EL (cell line): ENCODE measurements at places on chromosomes 3 and 15.

DNA sequence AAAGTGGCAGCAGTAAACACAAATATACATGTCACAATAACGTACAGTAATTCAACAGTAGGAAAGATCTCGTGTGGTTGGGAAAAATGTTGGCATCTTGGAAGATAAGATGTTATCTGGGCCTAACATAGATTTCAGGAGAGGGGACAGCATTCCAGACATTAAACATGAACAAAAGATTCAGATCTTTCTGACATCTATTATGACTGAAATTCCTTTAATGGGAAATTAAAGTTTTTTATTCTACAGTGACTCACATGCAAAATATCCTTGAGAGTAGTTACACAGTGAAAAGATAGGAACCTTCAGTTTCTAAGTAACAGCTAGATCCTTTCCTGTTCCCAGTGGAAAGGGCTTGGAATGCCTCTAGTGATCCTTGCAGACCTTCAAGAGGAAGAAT, 9.2 kb downstream of the NDUFB5 start:
- DNase-seq = peak; percentile 73

GRCh38 chr15:47523681-47524475, 193.4 kb upstream of the SEMA6D start:
- peak; percentile 41 for DNase-seq

GRCh38 chr3:169879845-169880575, 10.3 kb upstream of the LRRC31 start:
- no peak for DNase-seq

GRCh38 chr15:76343313-76343996, 6.9 kb downstream of the ISL2 start:
- no peak for DNase-seq

GRCh38 chr3:77303955-77304699, 264.2 kb downstream of the ROBO2 start:
- no peak for DNase-seq

- DNase-seq = no peak
Observed at GRCh38 chr3:15861163-15861562, 63.4 kb upstream of the ANKRD28 start.

- no peak for DNase-seq
Observed at GRCh38 chr15:50190166-50190570, 8.2 kb downstream of the SLC27A2 start.

DNA sequence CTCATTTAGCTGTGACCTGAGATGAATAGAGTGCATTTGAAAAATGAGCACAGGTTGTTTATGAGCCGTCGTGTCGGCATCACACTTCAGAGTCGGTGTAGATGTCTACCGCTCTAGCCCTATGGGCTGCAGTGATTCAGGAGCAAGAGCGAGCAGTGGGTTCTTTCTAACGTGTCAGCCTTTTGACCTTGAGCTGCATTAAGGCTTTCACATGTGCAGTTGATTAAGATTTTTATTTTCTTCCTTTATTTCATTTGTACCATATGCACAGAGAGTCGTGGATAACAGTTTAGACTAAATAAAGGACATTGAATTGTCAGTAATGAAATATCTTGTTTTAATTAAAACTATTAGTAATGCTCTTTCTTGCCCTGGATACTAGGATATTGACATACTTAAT, 368.2 kb downstream of the PTPRG start:
- DNase-seq = no peak

DNA sequence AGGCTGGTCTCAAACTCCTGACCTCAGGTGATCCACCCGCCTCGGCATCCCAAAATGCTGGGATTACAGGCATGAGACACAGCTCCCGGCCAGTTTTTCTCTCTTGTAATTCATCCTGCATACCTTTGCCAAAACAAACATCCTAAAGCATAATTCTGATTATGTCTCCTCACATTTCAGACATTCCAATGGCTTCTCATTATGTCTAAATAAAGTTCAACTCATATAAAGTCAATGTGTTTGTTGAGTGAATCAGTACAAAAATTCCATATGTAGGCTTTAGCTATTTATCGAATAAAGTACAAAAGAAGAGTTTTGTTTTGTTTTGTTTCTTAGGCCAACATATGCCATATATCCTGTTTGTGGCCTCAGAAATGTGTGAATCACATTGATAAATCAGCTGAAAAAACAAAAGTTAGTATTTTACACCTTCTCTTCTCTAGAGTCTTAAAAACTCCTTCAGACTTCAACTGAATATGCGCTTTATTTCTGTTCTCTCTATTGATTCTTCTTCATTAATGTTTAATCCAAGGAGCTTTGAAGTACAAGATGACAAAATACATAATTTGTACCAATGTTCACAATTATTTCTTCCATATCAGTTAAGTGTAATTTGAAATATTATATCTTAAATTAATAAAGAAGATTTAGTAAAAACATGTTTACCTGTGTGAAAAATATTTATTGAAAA, 165.8 kb downstream of the MECOM start:
- DNase-seq = peak; percentile 12

GRCh38 chr3:38538773-38539353, 42.7 kb downstream of the EXOG start:
- no peak for DNase-seq

DNA sequence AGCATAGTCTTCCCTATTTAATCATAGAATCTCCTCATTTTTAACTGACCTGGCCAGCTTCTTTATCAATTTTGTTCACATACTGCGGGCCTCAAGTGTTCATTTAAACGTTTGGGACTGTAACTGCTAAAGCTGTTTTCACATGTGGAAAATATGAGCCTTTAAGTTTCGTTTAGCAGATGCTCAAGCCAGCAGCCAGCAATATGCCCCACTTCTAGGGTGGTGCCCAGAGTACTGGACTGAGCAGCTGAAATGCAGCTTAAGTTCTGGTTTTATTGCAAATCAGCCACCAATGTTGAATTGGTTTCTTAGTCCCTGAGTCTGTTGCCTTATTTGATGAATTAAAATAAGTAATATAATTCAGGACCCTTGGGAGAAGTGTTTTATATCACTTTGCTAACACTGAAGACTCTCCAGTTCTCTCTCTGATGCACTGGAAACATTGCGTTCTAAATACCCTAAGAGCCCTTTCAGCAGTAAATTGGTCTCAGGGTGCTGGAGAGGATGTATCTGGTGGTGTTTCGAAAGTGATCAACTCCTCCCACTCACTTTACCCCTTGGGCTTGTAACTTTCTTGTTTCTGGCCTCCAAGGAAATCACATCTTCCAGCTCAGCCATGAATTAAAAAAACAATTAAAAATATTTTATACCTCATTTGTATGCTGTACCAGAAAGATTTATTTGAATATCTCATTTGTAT, 61.7 kb downstream of the B3GALNT1 start:
- DNase-seq = no peak

- no peak for DNase-seq
Observed at GRCh38 chr15:29039466-29040369, 153.9 kb downstream of the APBA2 start.
